ENCODE measurements at places on chromosomes 4 and X. TPM values are rescaled to one million over a fixed set of nuclear protein-coding genes. Genes with fewer than 3 reads are reported as not detected.

SMIM10L2A gene
- 0.12 TPM for total RNA-seq

AMOT gene
- 2.4 TPM for total RNA-seq

TLR10 gene
- total RNA-seq: not detected

CISD2 gene
- total RNA-seq: 34.4 TPM

USO1 gene
- total RNA-seq: 104 TPM

TMEM154 gene
- total RNA-seq: 0.26 TPM

MAMLD1 gene
- total RNA-seq: 0.92 TPM

F8A2 gene
- not detected for total RNA-seq

MAGEA2 gene
- total RNA-seq: not detected

SYP gene
- 0.66 TPM for total RNA-seq

ERAS gene
- not detected for total RNA-seq

ALB gene
- not detected for total RNA-seq

BMPR1B gene
- 2.2 TPM for total RNA-seq

PPARGC1A gene
- total RNA-seq: 1.5 TPM

APLN gene
- total RNA-seq: 9.2 TPM

SEL1L3 gene
- 9.0 TPM for total RNA-seq

HOPX gene
- total RNA-seq: 0.68 TPM

PRKX gene
- 6.6 TPM for total RNA-seq

Measured in aortic smooth muscle cell (primary cell).